Stimulated activated CD8-positive, alpha-beta memory T cell treated with anti-CD3 and anti-CD28 coated beads, Interleukin-7, amount 100 ng/mL, for 1 hour (primary cell): ENCODE measurements at places on chromosomes 7 and 10.

- no peak for DNase-seq
Observed at GRCh38 chr10:6179078-6179477, 23.7 kb upstream of the PFKFB3 start.

- peak; percentile 42 for DNase-seq
Observed at GRCh38 chr10:84333864-84334451, 5.6 kb downstream of the CCSER2 start.

GRCh38 chr7:75599244-75599781, 107.2 kb downstream of the SPDYE5 start:
- DNase-seq = no peak

GRCh38 chr7:44673771-44674170, 67.3 kb downstream of the OGDH start:
- no peak for DNase-seq

DNA sequence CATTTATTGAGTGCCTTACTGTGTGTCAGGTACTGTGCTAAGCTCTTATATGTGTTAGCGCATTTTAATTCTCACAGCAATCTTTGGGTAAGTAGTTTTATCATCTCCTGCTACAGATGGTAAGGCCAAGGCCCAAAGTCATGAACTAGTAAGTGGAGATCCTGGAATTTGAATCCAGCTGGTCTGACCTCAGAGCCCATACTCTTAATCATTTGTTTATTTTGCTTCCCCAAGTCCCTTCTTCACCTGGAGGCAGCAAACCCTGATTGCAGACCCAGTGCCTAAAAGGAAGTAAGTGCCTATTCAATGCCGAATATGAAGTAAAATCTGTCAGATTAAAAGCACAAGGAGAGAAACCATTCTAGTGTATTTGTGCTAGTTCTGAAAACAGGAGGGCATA, 182.9 kb upstream of the TCF7L2 start:
- DNase-seq = no peak

DNA sequence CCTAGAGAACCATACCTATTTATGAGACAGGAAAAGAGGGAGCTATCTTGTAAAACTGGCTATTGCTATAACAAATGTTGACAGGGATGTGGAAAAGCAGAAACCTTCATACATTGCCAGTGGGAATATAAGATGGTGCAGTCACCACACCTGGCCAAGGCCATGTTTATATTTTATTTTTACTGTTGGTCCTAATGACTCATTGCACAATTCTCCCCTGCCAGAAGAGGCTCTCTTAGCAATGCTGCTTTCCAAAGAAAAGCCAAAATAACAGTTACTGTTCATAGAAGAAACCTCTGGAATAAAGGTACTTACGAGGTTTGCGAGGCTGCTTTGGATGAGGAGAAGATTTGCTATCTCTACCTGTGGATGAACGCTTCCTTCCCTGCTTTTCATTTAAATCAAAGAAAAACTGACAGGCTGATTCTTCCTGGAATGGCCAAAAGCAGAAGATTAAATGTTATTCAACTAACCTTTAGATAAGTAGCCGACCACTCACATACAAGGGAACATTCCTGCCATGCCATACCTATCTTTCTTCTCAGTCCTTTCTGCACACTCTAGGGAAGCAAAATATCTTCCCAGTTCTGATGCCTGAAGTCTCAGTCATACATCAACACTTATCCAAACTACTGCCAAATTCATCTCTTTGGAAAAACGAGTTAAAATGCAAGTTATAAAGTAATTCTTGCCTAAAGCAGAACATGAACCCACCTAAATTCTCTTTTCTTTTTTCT, 16.3 kb upstream of the CHUK start:
- DNase-seq = no peak

DNA sequence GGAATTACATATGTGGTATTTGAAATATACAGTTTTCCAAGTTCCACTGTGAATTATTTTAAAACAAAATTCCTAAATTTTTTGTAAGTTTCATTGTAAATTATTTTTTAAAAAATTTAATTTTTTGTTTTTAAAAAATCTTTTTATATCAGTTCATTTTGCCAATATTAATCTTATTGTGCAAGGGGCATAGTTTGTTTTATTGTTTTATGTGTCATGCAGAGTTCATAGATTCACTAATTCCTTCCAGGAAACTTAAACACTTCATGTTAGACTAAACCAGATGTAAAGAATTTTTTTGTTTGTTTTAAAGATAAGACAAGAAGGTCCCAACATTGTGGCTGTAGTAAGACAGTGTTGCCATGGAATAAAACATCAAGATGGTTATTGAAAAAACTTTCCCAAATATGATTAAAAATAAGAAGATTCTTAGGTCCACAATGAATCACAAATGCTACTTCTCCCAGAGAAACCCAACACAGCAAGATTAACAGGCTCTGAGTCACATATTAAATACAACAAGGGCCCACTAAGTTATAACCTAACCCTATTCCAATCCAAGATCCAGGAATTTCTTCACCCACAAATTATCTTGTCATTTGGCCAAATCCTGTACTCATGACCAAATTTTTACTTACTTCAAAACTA, 464.7 kb upstream of the IGFBP3 start:
- no peak for DNase-seq

DNA sequence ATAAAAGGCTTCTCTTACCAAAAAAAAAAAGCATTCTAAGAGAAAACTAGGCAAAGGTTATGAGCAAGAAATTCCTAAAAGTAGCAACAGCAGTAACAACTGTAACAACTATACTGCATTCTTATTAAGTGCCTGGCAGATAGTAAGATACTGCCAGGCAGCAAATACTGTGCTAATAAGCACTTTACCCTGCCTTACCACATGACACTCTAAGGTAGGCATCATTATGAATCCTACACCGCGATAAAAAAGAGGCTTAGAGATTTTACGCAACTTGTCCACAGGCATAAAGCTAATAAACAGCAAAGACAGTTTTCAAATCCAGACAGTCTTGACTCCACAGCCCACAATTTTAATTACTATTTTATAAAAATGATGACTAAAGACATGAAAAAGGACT, 83.2 kb downstream of the USP6NL start:
- no peak for DNase-seq

GRCh38 chr7:48537561-48537960, 366.3 kb downstream of the ABCA13 start:
- DNase-seq = no peak

DNA sequence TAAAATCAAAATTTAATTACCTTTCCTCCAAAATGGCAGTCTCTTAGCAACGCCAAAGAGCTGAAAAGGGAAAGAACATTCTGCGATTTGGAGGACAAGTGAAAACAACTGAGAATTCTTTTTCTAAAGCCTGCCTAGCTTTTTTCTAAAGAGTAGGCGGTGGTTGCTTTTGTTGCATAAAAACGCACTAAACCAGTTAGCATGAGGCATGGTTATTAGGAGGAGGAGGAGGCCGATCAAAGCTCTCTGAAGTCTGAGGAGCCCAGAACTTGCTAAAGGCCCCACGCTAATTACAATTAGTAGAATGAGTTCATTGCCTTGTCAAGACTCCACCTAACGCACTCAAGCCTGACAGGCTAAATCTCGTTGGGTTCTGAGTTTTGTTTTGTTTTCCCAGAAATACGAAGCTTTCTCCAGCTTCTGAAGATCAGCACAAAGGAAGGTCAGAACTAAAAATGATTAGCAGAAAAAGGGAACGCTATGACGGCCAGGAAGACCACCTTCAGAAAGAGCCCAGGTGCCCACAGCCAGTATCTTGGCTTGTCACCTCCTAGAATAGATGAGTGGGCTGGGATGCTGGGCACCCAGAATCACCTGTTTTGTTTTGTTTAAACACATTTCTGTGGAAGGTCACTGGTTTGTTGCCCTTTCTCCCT, 72.0 kb downstream of the FGFR2 start:
- DNase-seq = no peak

- no peak for DNase-seq
Observed at GRCh38 chr7:40810274-40810673, 675.5 kb downstream of the SUGCT start.

DNA sequence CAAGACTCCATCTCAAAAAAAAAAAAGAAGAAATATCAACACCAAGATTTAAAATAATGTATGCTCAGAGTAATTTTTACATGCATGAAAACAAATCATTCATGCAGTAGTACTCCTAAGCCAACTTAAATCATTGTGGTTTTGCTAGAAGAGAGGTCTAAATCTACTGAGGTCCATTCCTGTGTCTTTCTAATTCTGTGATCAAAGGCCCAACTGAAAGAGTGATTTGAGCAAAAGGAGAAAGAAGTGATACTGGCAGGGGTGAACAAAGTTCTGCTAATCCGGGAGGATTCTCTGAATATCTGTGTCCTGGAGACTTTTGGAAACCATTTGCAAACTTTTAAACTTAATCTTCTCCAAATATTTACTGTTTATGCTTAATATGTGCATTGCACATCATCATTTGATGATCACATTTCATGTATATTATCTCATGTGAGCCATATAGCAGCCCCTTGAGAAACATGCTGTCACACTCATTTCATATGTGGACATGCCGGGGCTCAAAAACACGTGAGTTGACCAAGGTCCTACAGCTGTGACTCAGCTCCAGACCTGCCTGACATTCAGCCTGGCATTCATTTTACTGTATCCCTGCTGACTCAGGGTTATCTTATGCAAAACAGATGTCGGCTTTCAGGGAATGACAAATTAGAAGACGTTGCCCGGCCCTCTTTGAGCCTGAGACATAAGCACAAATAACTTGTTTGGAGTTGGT, 76.4 kb downstream of the FAM107B start:
- no peak for DNase-seq

GRCh38 chr7:12951397-12951801, 264.0 kb downstream of the ARL4A start:
- no peak for DNase-seq

- DNase-seq = no peak
Observed at GRCh38 chr10:10389182-10389581, 628.5 kb upstream of the CELF2 start.

DNA sequence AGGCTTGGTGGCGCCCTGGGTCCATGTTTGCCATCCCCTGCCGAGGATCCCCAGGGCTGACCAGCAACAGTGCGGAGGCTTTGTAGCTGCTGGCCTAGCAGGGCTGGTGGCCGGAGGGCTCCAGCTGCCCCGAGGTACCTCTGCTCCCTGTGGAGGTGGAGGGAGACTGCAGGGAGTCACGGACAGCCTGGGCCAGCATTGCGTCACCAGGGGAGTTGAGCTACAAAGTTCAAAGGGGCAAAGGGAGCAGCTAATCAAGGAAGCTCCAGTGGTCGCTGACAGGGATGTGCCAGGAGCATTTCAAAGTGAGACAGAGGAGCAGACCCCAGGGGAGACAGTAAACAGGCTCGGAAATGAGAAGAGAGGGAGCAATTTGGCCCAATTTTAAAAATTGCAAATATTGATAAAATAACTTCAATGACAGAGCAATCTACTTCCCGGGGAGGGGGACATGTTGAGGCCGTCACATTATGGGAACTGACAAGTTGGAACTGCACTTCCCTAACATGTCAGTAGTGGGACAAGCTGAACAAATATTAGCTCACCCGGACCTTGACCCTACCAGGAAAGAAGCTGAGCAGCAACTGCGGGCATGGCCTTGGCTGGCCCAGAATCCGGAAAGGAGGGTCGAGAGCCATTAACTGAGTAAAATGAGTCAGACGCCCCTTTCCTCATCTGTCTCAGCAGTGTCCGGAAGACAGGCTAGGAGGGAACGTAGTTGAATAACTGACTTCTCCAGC, 39.4 kb downstream of the BTBD16 start:
- DNase-seq = no peak

DNA sequence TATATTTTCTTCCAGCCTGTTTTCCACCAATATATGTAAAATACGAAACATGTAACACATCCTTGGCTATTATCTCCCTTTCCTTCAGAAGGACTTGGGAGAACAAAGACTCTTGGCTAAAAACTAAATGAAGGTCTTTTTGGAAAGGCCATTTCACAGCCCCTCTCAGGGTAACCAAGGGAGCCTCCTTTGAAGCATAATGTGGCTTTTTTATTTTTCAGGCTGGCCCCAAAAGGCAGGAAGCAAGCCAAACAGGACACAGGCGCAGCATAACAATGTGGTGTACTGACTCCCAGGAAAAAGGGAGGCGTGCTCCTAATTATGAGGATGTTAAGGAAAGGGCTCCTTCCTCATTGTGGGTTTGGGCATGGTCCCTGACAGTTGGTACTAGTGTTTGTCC, 30.3 kb upstream of the CCSER2 start:
- no peak for DNase-seq

DNA sequence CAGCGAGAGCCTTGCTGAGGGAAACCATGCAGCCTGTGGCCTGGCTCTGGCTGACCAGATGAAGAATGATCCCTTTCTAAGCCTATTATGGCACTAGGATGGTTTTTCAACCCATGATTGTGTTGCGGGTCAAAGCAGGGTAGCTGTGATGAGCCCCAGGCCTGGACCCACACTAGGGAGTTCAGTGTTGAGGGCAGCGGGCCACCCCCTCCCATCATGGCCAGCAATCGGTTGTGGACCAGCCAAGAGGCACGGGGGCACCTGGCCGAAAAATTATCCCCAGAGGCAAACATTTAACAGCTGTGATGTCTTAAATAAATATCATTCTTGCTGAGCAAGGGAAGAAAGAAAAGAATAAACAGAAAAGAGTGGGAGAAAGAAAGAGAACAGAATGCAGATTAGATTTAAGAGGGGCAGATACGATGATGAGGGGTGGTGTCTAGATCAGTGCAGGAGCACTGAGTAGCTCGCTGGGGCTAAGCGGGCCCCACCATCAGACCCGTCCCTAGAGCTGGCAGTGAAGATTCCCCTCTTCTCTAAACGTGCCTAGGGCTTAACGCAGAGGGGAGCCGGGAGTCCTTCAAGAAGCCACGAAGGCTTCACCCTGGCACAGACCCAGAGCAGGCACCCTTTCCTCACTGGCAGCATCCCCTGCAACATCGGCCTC, 82.7 kb downstream of the SLC37A3 start:
- DNase-seq = no peak

DNA sequence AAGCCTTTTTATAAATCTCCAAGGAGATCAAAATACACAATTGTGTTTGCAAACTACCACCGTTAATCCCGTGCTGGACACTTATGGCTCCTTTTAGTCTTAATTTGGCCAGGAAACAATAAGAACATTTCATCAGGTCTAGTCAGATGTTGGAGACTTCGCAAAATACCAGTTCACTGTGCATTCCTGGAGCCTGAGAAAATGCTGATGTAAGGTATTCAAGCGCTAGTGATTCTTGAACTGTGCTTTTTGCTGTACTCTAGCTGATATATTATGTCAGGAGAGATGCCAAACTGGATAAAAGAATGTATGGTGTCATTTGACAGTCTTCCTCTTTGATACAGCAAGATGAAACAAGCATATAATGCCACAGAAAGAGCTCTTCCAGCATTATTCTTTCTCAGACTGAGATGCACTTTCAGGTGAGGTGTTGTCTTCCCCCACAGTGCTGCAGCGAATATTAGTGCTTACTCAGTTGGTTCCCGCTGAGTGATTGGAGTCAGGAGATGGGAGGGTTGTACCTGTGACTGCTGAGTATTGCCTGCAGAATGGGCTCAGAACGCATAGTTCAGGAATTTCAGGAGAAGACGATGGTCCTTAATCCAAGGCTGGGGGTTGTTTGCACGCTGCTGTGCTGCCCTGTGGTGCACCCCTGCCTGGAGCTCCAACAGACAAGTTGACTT, 59.2 kb downstream of the OGDH start:
- DNase-seq = no peak

- no peak for DNase-seq
Observed at GRCh38 chr7:99737726-99738125, 2.7 kb upstream of the CYP3A7 start.
